CD4-positive, CD25-positive, alpha-beta regulatory T cell (primary cell): ENCODE measurements at places on chromosomes 11 and 22.
A peak's percentile ranks its signal among the peaks of the same experiment; 100 is the strongest.

DNA sequence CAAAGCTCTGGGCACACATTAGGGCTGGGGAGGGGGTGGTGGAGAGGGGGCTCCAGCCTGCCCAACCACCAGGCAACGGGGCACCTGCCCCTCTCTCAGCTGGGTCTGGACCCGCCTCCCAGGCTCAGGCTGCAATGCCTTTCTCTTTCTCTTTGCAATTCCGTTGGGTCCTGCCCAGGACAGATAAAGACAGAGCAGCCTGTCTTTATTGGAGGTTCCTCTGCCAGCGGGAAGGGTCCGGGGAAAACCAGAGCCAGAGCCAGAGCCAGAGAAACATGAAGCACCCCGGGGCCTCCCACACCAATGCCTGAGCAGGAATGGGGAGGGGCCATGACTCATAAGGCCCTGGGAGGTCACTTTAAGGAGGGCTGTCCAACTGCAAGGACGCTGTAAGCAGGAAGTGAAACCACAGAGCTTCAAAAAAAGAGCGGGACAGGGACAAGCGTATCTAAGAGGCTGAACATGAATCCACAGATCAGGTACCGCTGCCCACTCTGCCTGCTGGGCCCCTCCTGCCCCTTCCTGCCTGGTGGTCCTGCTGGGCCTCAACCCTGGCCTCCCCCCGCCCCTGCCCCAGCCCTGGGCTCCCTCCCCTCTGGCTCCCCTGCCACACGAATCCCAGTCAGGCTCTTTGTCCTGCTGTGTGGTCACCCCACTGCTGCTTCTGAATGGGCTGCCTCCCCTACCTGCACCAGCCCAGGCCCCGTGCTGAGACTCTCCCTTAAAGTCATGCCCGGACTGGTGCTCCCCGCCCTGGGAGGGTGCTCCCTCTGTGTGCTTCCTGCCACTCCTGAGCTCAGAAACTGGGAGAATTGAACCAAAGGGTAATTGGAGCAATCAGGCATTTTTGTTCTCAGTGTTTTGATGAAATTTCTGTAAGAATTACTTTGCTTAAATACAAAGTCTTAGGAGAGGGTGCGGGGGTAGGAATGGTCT is at the start of gene APOBEC3B:
Gene APOBEC3B, plus strand, starts transcription at position 356 of the 936 bp plus-strand sequence. Its CDS starts 107 bp downstream, at position 463.
- DNase-seq = peak; percentile 88

DNA sequence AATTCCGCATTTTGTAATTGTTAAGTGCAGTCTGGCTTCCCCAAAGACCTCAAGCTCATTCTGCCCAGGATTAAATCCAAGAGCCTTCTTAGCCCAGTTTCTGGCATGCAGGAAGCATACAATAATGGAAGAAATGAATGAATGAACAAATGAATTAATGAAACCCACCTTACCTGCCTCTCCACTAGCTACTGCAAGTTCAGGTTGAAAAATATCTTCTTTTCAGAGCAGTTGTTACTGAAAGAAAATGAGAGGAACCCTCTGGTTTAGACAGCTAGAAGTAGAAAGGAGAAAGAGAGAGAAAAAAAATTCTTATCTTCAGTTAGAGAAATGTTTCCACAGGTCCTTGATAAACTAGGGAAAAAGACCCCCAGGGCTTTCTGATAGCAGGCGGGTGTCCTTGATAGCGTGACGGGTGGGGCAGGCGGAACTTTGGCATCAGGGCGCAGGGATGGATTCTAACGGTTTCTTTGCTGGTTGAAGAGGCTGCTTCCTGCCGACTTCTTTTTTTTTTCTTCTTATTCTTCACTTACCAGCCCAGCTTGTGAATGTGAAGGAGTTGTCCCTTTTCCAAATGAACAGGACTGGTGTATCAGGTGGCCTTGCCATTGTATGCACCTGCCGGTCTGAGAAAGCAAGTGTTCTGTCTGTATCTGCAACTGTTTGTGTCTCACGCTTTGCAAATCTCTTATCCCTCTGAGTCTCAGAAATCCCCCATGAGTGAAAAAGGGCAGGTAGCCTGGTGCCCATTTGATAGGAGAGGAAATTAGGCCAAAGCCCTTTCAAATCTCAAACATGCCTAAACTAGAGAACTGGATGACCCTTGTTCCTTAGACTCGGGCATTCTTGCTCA is 10.0 kb downstream of the LMO2 start:
- DNase-seq = no peak

DNA sequence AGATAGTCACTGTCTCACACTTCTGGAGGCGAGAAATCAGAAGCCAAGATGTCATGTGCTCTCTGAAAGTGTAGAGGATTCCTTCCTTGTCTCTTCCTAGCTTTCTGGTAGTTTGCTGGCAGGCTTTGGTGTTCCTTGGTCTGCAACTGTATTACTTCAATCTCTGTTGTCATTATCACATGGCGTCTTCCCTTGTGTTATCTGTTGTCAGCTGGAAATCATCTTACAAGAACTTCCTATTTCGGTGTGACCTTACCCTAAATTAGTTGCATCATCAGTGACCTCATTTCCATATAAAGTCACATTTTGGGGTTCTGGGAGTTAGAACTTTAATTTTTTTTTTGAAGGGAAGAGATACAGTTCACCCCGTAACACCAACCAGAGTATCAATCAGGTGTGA is 3.3 kb upstream of the LIN7C start:
- no peak for DNase-seq

GRCh38 chr11:134050541-134051383 is 18.1 kb upstream of the JAM3 start:
- DNase-seq = peak; percentile 70

GRCh38 chr11:114155116-114155515 is 95.6 kb downstream of the ZBTB16 start:
- DNase-seq = no peak

GRCh38 chr11:94871491-94872185 is 101.7 kb downstream of the CWC15 start:
- DNase-seq = no peak

DNA sequence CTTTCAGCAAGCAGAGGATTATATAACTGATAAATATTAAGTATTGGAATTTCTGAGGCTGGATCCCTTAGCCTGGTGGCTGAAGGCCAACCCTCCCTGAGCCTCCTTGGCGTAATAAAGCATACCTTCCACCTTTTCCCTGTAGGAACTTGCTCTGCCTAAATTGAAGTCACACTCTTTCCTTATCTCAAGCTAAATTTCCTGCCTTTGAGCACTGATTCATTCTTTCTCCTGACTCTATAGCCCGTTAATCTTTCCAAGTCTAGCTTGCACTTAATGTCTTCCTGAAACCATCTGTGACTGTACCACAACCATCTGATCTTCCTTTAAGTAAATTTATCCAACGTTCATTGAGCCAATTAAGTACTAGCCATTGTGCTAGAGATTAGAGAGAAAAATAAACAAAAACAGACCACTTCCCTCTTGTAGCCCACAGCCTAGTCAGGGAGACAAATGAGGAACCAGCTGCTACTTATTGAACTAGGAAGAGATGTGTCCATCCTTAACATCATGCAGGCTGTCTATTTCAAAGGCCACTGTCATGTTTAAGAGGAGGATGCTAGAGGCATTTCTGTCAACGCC is 62.9 kb downstream of the GRK3 start:
- no peak for DNase-seq

- DNase-seq = no peak
Measured at GRCh38 chr11:29534836-29535235, 482.0 kb downstream of the KCNA4 start.

DNA sequence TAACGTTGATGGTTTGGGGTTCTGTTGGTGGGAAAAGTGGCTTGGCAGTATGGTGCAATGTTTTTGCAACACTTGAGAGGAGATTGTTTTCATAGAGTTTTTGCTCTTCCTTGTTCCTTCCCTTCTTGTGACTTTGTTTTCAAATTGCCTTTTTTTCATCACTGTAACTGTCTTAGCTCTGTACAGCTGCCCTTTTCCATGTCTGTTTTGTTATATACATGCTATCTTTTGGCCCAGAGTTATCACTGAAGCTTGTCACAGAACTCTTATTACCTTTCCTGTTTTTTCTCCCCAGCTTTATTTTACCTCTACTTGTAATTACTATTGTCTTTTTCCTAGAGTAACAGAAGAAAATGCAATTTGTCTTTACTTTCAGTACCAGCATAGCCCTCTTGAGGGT is 154.1 kb downstream of the DDX10 start:
- DNase-seq = no peak

- no peak for DNase-seq
Measured at GRCh38 chr22:27952779-27953178, 33.7 kb upstream of the PITPNB start.

DNA sequence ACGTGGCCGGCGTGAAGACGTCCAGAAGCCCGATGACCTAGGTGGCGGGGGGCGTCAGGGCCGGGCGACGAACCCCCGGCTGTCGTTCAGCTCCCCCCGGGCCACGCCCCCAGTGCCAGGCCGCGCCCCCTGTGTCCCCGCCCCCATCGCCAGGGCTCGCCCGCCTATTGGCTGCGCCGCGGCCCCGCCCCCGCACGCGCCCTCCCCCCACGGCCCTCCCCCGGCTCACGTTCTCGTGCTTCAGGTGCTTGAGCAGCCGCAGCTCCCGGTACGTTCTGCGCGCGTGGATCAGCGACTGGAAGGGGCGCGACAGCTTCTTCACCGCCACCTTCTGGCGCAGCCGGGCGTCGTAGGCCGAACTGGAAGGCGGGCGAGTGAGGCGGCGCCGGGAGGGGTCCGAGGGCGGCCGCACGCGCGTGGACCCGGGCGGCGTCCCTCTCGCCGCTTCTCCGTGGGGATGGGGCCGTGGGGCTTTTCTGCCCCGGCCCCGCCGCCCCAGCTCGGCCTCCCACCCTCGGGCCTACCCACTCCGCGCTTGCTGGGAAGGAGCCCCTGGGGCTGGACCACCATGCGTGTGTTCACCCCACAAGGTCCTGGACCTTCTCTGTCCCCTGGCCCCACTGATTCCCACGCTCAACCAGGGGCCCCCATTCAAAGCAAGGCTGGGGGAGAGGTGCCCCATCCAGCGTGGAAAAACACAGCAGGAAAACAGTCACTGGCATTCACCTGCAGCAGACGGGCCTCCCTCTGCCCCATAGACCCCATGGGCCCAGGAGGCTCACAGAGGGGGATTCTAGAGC is 2.4 kb downstream of the MAPK11 start:
- peak; percentile 54 for DNase-seq

GRCh38 chr22:21590809-21591641 is 23.5 kb downstream of the UBE2L3 start:
- DNase-seq = no peak

- no peak for DNase-seq
Measured at GRCh38 chr22:44365191-44365590, 52.4 kb upstream of the SHISAL1 start.

DNA sequence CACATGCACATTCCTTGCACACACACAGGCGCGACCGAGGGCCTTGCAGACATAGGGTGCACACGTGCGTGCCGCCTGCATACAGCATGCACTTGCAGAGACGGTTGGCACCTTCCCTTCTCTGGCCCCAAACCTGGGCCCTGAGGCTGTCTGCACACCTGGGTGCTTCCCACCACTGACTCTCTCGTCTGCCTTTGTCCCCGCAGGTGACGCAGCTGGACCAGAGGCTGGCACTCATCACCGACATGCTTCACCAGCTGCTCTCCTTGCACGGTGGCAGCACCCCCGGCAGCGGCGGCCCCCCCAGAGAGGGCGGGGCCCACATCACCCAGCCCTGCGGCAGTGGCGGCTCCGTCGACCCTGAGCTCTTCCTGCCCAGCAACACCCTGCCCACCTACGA is 38.0 kb downstream of the CDKN1C start:
- DNase-seq = no peak

DNA sequence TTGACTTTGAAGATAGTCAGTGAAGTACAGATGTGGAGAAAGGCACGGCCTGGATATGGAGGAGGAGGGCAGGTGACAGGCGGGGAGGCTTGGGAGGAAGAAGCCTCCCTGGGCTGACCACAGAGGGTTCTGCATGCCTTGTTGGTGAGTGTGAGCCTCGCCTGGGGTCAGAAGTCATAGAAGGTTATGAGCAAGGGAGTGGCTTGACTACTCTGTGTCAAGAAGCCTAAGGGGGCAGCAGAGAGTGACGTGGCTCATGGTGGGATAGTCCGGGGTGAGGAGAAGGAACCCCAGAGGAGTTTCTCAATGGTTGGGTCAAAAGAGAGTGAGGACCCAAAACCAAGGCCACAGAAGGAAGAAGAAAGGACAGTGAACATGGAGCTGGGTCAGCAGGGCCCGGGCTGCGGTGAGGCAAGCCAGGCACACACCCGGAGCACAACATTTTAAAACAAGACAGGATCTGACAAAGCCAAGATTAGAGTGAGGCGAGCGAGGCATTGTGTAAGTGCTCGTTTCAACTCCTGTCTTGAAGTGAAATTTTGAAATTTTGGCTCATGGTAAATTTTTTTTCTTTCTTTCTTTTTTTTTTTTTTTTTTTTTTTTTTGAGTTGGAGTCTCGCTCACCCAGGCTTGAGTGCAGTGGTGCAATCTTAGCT is 31.9 kb downstream of the PDGFB start:
- no peak for DNase-seq

DNA sequence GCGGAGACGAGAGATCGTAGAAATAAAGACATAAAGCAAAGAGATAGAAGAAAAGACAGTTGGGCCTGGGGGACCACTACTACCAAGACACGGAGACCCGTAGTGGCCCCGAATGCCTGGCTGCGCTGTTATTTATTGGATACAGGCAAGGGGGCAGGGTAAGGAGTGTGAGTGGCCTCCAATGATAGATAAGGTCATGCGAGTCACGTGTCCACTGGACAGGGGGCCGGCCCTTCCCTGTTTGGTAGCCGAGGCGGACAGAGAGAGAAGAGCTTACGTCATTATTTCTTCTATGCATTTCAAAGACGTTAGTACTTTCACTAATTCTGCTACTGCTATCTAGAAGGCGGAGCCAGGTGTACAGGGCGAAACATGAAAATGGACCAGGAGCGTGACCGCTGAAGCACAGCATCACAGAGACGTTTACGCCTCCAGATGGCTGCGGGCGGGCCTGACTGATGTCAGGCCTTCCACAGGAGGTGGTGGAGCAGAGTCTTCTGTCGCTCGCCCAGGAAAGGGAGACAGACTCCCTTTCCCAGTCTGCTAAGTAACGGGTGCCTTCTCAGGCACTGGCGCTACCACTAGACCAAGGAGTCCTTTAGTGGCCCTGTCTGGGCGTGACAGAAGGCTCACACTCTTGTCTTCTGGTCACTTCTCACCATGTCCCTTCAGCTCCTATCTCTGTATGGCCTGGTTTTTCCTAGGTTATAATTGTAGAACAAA is 24.8 kb downstream of the PPP6R2 start:
- DNase-seq = no peak

DNA sequence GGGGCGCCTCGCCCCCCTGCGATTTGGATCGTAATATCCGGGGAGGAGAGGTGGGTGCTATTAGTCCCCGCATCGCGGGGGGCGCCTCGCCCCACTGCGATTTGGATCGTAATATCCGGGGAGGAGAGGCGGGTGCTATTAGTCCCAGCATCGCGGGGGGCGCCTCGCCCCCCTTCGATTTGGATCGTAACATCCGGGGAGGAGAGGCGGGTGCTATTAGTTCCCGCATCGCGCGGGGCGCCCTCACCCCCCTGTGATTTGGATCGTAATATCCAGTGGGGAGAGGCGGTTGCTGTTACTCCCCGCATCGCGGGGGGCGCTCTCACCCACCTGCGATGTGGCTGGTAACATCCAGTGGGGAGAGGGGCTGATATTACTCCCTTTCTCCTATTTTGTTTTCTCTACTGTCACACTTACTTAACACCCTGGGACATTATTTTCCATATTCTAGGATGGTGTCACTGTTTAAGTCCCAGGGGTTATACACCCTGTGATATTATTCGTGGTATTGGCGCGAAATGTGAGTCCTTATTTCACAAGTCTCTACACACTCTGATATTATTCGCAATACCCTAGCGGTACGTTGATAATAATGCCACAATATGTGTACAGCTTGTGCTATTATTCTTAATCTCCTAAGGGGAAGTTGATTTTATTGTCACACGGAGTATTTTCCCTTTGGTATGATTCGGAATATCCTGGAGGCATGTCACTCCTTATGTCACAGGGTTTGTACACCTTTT is 57.8 kb upstream of the ALDH3B2 start:
- peak; percentile 59 for DNase-seq
